ENCODE measurements at places on chromosomes 3 and 15. TPM values are rescaled to one million over a fixed set of nuclear protein-coding genes. Genes with fewer than 3 reads are reported as not detected.
A peak's percentile ranks its signal among the peaks of the same experiment; 100 is the strongest.

The EFCC1 gene
- polyA plus RNA-seq: 6.0 TPM

The C3orf33 gene
- 16.9 TPM for polyA plus RNA-seq

The ARPP21 gene
- 0.79 TPM for polyA plus RNA-seq

- peaks cover 6% of the 10 kb centered on the region for H3K4me1 ChIP-seq
- H3K36me3 ChIP-seq: no peaks in the 10 kb centered on the region
- H3K27me3 ChIP-seq: no peaks in the 10 kb centered on the region
- DNase-seq: no peak
- H3K4me3 ChIP-seq: no peak overlapping the region
- peak overlapping the region; percentile 44 for H3K27ac ChIP-seq
Observed at GRCh38 chr15:41934843-41935242, 37.5 kb downstream of the EHD4 start.

DNA sequence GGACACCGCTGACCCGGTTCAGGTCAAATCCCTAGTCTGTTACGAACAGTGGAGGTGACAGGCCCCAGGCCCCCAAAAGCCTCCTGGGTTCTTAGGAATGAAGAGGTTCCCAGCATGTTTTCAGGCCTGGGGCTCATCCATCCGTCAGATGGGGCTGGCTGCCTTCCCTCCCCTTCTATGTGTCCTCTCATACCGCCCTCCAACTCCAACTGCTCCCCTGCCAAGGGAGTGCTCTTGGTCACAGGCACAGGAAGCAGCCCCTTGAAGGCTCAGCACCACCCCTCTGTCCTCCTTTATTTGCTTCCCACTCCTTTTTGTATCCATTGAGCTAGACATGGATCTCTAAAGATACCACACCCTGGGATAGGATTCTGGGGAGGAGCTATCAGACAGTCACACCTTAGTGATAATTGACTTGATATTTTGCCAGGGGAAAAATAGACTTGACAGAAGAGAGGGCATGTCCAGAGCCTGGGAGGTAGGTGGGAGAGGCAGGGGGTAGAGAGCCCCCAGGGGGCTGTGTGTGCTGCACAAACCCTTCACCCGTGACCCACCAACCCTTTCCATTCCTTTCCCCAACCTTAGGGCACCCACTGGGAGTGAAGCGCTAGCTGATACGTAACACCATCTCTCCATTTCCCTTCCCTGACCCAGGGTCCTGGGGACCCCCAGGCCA, 10.7 kb upstream of the CSPG4 start:
- no peak overlapping the region for H3K4me3 ChIP-seq
- no peaks in the 10 kb centered on the region for H3K4me1 ChIP-seq
- H3K27ac ChIP-seq: no peak overlapping the region
- no peaks in the 10 kb centered on the region for H3K36me3 ChIP-seq
- DNase-seq: no peak

- H3K4me1 ChIP-seq: no peaks in the 10 kb centered on the region
- H3K27ac ChIP-seq: no peak overlapping the region
- DNase-seq: no peak
- H3K36me3 ChIP-seq: no peaks in the 10 kb centered on the region
Observed at GRCh38 chr3:193573403-193574191, 18.9 kb upstream of the ATP13A4 start.

GRCh38 chr15:74614744-74615507, 710 bp upstream of the CLK3 start:
- peak overlapping the region; percentile 90 for H3K27ac ChIP-seq
- peaks cover 33% of the 10 kb centered on the region for H3K4me1 ChIP-seq
- peaks cover 11% of the 10 kb centered on the region for H3K36me3 ChIP-seq
- H3K4me3 ChIP-seq: peak overlapping the region; percentile 60

- H3K36me3 ChIP-seq: no peaks in the 10 kb centered on the region
- no peaks in the 10 kb centered on the region for H3K27me3 ChIP-seq
- DNase-seq: no peak
- no peak overlapping the region for H3K27ac ChIP-seq
- no peak overlapping the region for H3K4me3 ChIP-seq
Observed at GRCh38 chr3:131755380-131755779, 252.6 kb upstream of the MRPL3 start.

DNA sequence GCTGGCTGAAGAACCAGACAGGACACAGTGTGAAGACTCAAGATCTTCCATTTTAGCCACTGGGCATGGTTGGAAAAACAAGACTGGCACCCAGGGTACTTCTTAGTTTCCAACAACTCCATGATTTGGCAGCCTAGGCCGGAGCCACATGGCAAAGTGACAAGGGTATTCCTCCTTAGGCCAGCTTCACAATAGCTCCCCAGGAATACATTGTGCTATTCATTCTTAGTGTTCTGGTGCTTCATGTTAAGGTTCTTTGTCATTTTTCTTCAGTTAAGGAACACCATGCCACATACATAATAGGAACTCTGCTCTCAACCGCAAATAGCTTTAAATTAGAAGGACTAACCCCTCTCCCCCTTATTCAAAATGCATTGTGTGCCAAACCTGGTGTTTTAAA, 8.0 kb upstream of the FILIP1L start:
- no peaks in the 10 kb centered on the region for H3K36me3 ChIP-seq
- H3K27me3 ChIP-seq: no peaks in the 10 kb centered on the region
- peaks cover 24% of the 10 kb centered on the region for H3K4me1 ChIP-seq

DNA sequence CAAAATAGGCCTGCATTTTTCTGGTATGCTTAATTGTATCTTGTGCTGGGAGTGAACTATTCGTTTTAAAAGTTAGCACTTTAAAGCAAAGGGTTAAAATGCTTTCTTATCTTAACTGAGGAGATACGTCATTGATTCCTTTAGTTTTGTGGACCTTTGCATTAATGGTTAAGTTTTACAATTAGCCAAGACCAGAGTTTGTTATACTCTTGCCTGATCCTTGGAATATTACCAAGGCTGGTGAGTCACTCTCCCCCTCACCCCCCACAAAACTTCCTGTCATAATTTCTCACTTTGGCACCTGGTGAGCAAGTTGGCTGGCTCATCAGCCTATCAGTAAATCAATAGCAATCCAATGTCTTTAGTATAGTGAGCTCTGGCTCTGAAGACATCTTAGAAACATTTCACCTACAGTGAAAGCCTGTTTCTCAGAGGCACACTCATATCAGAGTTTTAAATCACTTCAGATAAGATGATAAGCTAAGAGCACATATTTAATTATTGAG, 26.7 kb downstream of the SLC2A2 start:
- H3K4me1 ChIP-seq: peaks cover 8% of the 10 kb centered on the region
- peak; percentile 40 for DNase-seq
- H3K4me3 ChIP-seq: no peak overlapping the region
- no peaks in the 10 kb centered on the region for H3K27me3 ChIP-seq
- H3K36me3 ChIP-seq: no peaks in the 10 kb centered on the region
- no peak overlapping the region for H3K27ac ChIP-seq

DNA sequence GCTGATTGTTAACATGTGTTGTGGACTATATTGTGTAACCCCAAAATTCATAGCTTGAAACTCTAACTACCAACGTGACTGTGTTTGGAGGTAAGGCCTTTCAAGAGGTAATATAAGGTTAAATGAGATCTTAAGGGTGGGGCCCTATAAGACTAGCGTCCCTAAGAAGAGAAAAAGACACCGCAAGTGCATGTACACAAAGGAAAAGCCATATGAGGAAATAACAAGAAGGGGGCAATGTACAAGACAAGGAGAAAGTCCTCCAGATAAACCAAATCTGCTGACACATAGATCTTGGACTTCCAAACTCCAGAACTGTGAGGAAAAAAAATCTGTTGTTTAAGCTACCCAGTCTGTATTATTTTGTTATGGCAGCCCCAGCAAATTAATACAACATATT, 8.6 kb downstream of the DMXL2 start:
- no peaks in the 10 kb centered on the region for H3K36me3 ChIP-seq
- no peak overlapping the region for H3K4me3 ChIP-seq
- DNase-seq: no peak
- no peaks in the 10 kb centered on the region for H3K27me3 ChIP-seq
- no peak overlapping the region for H3K27ac ChIP-seq
- peaks cover 6% of the 10 kb centered on the region for H3K4me1 ChIP-seq

GRCh38 chr3:59963676-59964075, 913.9 kb upstream of the CFAP20DC start:
- H3K27me3 ChIP-seq: no peaks in the 10 kb centered on the region
- H3K27ac ChIP-seq: no peak overlapping the region
- no peaks in the 10 kb centered on the region for H3K36me3 ChIP-seq
- H3K4me1 ChIP-seq: no peaks in the 10 kb centered on the region

DNA sequence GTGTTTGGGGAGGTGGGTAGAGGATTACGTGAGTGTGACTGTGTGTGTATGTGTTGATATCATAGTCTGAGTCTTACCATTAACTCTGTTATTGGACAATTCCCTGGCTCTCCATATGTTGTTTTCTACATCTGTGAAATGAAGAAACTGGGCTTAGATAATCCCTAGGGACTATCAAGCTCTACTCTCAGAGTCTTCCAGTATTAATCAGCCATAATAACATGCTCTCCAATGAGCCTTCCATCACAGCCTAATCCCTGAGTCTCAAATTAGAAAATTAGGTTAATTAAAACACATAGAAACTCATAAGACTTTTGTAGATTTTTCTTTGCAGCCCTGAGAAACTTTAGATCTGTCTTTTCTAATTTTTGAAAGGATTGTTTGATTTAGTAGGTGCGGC, 404.2 kb upstream of the RARB start:
- H3K36me3 ChIP-seq: no peaks in the 10 kb centered on the region
- no peak overlapping the region for H3K27ac ChIP-seq
- no peaks in the 10 kb centered on the region for H3K4me1 ChIP-seq
- H3K27me3 ChIP-seq: no peaks in the 10 kb centered on the region
- no peak overlapping the region for H3K4me3 ChIP-seq
- no peak for DNase-seq

GRCh38 chr3:25043177-25043576, 384.9 kb upstream of the RARB start:
- DNase-seq: no peak
- H3K4me1 ChIP-seq: no peaks in the 10 kb centered on the region
- H3K27me3 ChIP-seq: no peaks in the 10 kb centered on the region
- H3K36me3 ChIP-seq: no peaks in the 10 kb centered on the region

GRCh38 chr3:102089904-102090720, 240.8 kb downstream of the NFKBIZ start:
- H3K4me1 ChIP-seq: no peaks in the 10 kb centered on the region
- no peak overlapping the region for H3K27ac ChIP-seq
- H3K36me3 ChIP-seq: no peaks in the 10 kb centered on the region
- H3K4me3 ChIP-seq: no peak overlapping the region
- DNase-seq: no peak

GRCh38 chr3:153925841-153926514, 195.2 kb upstream of the ARHGEF26 start:
- no peaks in the 10 kb centered on the region for H3K36me3 ChIP-seq
- DNase-seq: no peak
- no peak overlapping the region for H3K4me3 ChIP-seq
- H3K27me3 ChIP-seq: no peaks in the 10 kb centered on the region
- H3K4me1 ChIP-seq: no peaks in the 10 kb centered on the region

DNA sequence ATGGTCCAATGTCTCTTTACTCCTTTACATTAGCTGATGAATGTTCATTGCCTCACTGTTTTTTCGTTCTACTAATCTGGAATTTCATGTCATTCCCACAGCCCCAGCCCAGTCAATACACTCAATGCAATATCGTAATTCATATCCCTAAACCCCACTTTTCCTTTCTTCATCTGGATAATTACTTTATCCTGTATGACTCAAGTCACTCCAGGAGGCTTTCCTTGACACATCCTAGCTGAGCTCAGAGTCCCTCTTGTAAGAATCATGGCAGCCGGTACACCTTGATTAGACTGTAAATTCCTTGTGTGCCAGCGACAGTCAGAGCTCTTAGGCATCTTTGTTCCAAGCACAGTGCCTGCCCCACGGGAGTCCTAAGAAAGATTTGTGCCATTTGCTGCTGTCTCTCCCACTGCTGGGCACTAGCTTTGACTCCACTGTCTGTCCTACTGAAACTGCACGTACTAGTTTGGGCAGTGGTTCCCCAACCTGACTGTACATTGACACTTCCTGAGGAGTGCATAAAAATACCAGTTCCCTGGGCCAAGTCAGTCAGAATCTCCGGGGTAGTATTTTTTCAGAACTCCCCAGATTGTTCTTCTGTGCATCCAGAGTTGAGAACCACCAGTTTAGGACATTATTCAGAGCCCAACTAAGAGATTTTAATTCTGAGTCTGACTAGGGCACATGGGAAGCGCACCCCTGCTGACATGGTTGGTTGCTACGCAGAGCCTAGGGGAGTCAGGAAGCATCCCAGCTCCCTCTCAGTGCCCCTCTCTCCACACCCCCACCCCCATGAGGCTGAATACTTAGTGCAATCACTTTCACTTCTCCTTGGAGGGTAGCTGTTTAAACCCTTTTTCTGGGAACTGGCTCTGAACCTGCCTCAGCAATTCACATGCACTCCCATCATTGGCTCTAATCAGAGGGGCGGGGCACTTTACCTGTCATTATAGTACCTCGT, 19.5 kb upstream of the C3orf70 start:
- peaks cover 5% of the 10 kb centered on the region for H3K4me1 ChIP-seq
- peaks cover 3% of the 10 kb centered on the region for H3K27me3 ChIP-seq
- DNase-seq: no peak
- no peaks in the 10 kb centered on the region for H3K36me3 ChIP-seq
- H3K4me3 ChIP-seq: no peak overlapping the region

GRCh38 chr3:143810953-143811265, 37.4 kb downstream of the SLC9A9 start:
- no peaks in the 10 kb centered on the region for H3K27me3 ChIP-seq
- peaks cover 19% of the 10 kb centered on the region for H3K4me1 ChIP-seq
- DNase-seq: no peak
- H3K36me3 ChIP-seq: no peaks in the 10 kb centered on the region
- H3K27ac ChIP-seq: no peak overlapping the region
- H3K4me3 ChIP-seq: no peak overlapping the region

DNA sequence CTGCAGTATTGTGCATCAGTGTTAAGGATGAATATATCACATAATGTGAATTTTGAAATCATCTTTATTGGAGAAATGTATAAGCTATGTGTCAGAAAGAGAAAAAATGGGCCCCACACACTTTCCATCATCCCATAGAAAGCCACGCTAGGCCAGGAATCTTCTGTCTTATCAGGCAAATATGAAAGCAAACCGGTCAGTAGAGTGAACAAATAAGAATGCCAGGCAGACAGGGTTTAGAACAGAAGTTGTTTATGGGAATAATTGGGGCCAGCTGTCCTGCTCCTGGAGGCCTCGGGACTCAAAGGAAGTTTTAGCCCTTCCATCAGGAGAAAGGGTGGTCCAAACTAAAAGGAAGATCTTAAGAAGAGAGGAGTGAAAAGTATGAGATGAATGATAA, 39.5 kb downstream of the ZNF280D start:
- no peaks in the 10 kb centered on the region for H3K27me3 ChIP-seq
- no peak overlapping the region for H3K4me3 ChIP-seq
- H3K36me3 ChIP-seq: no peaks in the 10 kb centered on the region
- no peaks in the 10 kb centered on the region for H3K4me1 ChIP-seq
- DNase-seq: no peak

- H3K27ac ChIP-seq: no peak overlapping the region
- H3K36me3 ChIP-seq: no peaks in the 10 kb centered on the region
- no peak overlapping the region for H3K4me3 ChIP-seq
- DNase-seq: no peak
- H3K4me1 ChIP-seq: no peaks in the 10 kb centered on the region
- H3K27me3 ChIP-seq: no peaks in the 10 kb centered on the region
Observed at GRCh38 chr15:70486012-70486411, 277.3 kb downstream of the UACA start.

GRCh38 chr3:175149675-175150074, 290.5 kb downstream of the NAALADL2 start:
- no peaks in the 10 kb centered on the region for H3K27me3 ChIP-seq
- no peaks in the 10 kb centered on the region for H3K36me3 ChIP-seq
- no peak overlapping the region for H3K4me3 ChIP-seq

All from adrenal gland (tissue), 19 donors.